Activated CD8-positive, alpha-beta memory T cell treated with anti-CD3 and anti-CD28 coated beads, Interleukin-2, amount 50 U/mL, for 48 hours (primary cell): ENCODE measurements at places on chromosomes 5 and 9.

GRCh38 chr5:120779674-120780073 is 315.6 kb downstream of the PRR16 start:
- no peak for DNase-seq

DNA sequence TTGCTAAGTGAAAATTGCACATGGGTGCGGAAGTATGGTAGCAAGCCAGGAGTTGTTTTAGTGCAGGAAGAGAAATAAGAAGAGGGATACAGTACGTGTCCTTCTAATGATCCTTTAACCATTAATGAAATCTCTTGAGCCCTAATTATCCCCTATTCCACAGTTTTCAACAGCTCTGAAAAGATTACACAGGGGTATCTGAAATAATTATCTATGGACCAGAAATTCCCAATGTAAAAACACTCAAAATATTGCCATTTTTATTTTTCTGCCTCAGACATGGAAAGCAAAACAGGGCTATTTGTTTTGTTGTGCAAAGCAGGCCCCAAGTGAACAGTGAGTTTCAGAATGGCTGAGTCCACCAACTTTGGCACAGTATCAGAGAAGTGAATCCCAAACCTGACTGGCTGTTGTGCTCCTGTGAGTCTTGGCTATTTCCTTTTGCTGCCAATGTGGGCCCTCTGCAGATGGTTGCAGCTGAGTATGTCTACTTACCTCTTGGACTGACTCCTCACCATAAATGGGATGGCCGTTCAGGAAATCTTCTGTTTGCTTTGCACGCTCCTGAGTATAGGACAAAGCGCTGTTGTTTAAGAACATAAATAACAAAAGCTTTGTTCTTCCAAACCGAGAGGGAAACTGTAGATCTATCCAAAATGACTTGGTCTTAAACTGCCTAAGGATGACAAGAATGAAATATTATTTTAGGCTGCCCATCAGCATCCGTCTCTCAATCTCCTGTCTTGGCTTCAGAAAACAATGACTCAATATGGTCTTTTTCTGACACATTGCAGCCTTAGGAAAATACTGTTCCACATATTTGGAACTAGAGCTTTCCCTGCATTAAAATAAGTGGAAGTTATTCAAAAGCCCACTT is 204.1 kb downstream of the DEPDC1B start:
- no peak for DNase-seq

GRCh38 chr9:134483361-134484184 is 157.3 kb downstream of the RXRA start:
- DNase-seq, result no peak

DNA sequence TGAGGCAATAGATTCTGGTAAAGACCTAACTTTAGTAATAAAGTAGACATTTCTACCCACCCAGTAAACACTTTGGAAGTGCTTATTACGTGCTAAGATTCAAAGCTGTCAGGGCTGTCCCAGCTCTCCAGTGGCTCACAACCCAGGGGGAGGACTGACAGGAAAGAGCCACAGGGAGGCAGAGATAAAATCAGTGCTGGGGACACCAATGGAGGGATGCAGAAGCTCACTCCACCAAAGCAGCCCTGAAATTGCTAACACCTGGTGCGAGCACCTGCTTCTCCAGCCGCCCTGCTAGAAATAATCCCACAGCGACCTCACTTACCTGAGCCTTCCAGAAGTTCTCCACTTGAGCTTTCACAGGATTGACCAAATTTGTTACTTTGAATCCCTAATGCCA is 501.0 kb downstream of the BNC2 start:
- DNase-seq, result no peak

DNA sequence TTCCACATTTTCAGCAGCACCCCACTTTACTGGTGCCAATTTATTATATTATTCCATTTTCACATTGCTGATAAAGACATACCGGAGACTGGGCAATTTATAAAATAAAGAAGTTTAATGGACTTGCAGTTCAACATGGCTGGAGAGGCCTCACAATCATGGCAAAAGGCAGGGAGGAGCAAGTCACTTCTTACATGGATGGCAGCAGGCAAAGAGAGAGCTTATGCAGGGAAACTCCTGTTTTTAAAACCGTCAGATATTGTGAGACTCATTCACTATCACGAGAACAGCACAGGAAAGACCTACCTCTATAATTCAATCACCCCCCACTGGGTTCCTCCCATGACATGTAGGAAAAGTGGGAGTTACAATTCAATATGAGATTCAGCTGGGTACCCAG is 641.8 kb upstream of the MEF2C start:
- no peak for DNase-seq

GRCh38 chr5:69167929-69168328 is 979 bp downstream of the CCNB1 start:
- DNase-seq, result no peak

DNA sequence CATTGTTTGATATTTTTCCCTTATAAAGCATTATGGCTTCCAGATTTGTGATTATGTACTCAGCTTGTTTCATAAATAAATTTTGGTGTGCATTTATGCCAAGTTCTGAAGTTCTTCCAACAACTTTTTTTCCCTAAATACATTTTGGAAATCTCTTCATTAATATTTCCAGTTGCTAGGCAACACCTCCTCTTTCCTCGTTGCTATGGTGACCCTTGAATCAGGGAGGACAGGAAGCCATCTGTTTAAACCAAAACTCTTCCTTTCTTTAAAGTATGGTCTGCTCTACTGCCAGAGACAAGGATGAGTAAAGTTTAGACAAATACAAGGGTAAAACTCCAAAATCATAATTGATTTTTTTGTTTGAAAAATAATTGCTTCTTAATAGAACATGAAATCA is 779.3 kb downstream of the CDH9 start:
- DNase-seq, result no peak

- DNase-seq, result no peak
Measured at GRCh38 chr5:113125371-113125770, 148.8 kb downstream of the DCP2 start.

DNA sequence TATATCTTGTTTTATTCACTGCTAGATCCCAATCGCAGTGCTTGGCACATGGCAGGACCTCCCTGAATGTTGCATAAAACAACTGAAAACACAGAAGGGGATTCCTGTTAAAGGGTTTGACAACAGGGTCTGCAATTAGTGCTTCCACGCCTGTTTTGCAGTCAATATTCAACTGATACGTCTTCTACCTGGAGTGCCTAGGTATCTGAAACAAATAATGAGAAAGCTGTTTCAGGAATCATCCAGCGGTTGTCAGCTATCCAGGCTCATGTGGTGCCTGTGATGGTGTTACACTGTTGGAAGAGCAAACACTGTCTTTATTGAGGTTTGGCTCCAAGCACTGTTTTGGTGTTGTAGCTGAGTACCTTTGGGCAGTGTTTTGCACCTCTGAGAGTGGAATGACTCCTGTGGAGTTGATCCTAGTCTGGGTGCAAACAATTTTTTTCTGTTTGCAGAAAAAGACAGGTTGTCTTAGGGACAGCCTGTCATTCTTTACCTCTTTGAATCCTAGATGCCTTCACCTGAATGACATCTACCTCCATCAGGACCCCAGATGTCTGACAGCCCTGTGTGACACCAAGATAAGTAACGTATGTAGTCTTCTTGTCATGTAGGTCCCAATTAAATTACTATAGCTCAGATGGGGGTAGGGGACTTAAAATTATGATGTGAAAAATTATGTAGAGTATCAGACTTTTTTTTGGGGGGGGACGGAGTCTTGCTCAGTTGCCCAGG is 14.8 kb upstream of the MATR3 start:
- no peak for DNase-seq

- DNase-seq, result no peak
Measured at GRCh38 chr5:163938595-163938994, 433.2 kb downstream of the MAT2B start.

GRCh38 chr9:75904364-75904763 is 13.9 kb downstream of the PCSK5 start:
- no peak for DNase-seq

- no peak for DNase-seq
Measured at GRCh38 chr5:76269932-76270610, 133.0 kb upstream of the IQGAP2 start.

GRCh38 chr5:7904170-7904569 is 35.2 kb downstream of the MTRR start:
- DNase-seq, result no peak

DNA sequence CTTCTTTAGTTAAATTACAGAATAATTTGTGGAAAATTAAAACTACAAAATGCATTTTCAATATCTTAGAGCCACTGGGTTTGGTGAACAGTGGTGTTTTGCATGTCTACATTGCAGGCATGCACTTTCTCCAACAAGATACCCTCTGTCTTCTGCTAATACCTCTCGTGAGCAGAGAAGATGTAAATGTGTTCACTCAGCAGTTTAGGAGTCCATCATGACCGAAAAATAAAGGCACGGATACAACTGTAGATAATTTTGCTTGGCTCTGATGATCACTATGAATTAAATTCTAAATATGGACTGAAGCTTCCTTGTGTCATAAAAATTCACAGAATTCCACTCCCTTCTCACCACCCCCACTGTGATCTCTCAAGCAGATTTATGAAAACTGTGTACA is 313.8 kb downstream of the GLIS3 start:
- no peak for DNase-seq

- no peak for DNase-seq
Measured at GRCh38 chr9:7542693-7543092, 256.9 kb downstream of the DMAC1 start.

DNA sequence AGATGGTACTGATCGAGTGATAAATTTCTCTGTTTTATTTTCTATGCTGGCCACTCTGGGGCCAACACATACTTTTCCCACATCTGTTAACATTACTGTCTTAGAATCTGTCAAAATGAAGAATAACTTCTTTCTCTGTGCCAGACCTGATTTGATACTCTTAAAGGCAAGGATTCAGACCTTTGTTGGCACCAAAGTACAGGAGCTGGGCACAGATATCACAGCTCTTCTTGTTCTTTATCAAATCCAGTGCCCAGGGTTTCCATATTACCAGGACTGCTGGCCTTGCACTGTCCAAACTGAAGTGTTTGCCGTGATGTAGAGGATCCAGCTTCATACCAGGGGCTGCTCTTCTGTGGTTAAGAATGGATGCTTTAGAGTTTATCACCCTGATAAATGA is 20.9 kb downstream of the ZNF474 start:
- DNase-seq, result no peak

GRCh38 chr5:156042726-156043125 is 284.2 kb upstream of the SGCD start:
- DNase-seq, result no peak

DNA sequence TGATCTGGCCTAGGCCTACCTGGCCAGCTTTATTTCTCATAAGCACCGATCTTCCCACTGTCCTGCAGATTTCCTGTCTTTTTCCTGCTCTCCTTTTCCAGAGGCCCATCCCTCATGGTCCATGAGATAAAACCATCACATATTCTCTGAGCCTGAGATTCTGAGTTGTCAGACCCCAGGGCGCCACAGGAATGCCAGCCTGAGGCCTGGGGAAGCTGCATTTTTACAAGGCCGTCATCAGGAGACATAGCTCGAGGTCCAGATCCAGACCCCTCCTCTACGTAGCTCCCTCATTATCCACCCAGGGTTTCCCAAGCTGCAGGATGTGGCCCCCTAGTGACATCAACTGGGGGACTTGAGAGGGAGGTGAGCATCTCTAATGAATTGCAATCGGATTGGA is 204.3 kb downstream of the ATPSCKMT start:
- no peak for DNase-seq

DNA sequence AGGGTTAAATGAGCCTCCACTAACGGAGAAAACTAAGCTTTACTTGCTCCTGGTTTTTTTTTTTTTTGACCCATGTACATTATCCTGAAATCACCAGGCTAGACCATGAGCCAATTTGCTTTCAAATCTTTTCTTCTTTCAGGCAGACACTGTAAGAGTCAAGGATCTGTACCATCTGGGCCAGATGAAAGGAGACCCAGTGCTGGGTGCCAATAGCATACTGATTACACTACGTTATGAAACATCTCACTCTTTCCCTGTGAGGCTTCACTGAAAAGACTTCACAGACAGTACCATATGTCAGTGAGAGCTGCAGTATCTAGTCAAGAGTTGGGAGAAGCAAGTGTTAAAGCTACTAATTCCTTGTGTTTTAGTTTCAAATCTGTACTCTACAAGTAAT is 161.2 kb upstream of the PTPRD start:
- DNase-seq, result no peak

DNA sequence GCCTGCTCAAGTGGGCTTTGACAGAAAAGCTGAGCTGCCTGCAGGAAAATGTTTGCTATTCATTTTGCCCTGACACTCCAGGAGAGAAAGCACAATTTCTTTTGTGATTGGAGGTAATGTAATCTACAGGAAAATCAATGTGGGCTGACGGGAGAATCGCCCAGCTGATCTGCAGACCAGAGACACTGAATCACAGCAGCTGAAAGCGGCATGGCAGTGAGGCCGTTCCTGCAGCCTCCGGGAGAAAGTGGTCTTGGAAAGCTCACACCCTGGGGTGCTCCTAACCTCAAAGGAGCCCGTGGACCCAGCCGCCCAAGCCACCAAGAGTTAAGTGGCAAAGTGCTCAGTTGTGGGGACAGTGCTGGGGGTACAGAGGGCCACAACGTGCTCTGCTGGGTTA is 593.6 kb downstream of the BNC2 start:
- DNase-seq, result no peak

DNA sequence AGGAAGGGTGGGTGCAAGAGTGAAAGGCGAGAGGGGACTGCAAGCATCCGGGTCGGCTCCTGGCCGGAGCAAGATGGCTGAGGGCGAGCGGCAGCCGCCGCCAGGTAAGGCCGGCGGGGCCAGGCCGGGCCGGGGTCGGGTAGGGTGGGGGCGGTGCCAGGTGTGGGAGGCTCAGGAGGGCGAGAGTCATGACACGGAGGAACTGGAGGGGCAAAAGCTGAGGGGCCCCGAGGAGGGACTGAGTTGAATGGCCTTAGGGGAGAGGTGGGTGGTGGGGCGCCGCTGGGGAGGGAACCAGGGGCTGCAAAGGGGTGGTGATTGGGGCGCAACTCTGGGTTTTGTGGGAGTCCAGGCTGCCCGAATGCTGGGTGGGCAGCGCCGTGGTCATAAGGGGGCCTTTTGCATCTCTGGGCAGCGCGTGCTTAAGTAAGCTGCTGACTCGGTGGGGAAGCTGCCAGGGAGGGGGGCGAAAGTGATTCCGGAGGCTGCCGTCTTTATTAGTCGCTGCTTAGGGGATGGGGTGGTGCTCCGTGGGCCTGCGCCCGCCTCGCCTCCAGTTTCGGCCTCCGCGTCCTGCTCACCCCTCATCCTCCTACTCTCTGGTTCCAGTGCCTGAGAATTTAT is 425 bp downstream of the PTPA start:
- DNase-seq, result peak; percentile 70

DNA sequence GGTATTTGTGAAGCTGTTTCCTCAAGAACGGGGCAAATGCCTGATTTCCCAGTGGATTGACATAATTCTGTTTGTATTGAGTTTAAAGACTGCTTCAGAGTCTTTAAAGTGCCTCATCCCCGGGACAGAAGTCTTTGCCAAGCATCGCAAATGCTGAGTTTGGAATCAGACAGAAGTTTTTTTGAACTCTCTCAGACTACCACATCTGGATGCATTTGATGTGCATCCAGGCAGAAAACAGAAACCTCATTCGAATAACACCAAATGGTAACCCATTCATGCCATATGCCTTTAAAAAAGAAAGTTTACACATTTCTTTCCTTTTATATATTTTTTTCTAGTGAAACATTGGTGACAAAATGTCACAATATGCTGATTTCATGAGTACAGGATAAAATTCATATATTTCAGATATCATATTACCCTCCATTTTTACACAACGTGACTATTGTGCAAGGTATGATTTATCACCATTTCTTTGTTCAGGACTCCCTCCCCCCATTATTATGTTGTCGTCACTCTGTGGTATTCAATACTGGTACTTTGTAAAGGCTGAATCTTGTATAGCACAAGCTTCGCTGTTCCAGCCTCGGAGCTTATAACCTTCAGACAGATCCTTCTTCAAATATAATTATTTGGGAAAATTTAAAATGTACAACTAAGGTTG is 91.1 kb downstream of the ZNF608 start:
- no peak for DNase-seq

GRCh38 chr5:143229426-143229895 is 174.0 kb downstream of the NR3C1 start:
- peak; percentile 62 for DNase-seq
